ENCODE measurements at places on chromosomes 1 and 21. TPM values are rescaled to one million over a fixed set of nuclear protein-coding genes. Genes with fewer than 3 reads are reported as not detected.

The IGSF3 gene
- 23.9 TPM for total RNA-seq

The CDK18 gene
- total RNA-seq, result 58.1 TPM

The FMO1 gene
- not detected for total RNA-seq

The CRYBG2 gene
- total RNA-seq, result 10.3 TPM

The MXRA8 gene
- 29.2 TPM for total RNA-seq

The OLFML2B gene
- total RNA-seq, result 0.75 TPM

The TSPAN2 gene
- 10.7 TPM for total RNA-seq

The GJA4 gene
- 6.9 TPM for total RNA-seq

- H3K4me1 ChIP-seq, result no peaks in the 10 kb centered on the region
- no peaks in the 10 kb centered on the region for H3K36me3 ChIP-seq
Observed at GRCh38 chr1:184973272-184974055, 844 bp downstream of the NIBAN1 start.

DNA sequence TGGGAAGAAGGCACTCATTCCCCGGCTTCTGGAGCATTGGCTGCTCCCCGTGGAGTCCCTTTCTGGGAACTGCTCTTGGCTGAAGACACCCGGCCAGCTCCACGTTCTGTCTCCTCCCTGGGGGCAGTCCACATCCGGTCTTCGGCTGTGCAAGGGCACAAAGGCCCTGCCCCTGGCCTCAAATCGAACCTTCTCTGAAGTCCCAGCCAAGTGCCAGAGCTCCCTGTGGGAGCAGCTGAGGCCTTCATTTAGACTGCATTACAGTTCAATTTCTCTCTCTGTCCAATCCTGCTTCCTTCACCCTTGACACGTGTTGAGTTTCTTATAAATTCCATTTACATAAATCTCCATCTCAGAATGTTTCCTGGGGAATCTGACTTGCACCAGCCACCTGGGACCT lies 132.9 kb upstream of the POU3F1 start:
- no peak for DNase-seq
- H3K36me3 ChIP-seq, result no peaks in the 10 kb centered on the region

GRCh38 chr1:175287377-175287776 lies 94.8 kb upstream of the KIAA0040 start:
- no peaks in the 10 kb centered on the region for H3K4me1 ChIP-seq
- H3K36me3 ChIP-seq, result no peaks in the 10 kb centered on the region
- H3K4me3 ChIP-seq, result no peak overlapping the region

DNA sequence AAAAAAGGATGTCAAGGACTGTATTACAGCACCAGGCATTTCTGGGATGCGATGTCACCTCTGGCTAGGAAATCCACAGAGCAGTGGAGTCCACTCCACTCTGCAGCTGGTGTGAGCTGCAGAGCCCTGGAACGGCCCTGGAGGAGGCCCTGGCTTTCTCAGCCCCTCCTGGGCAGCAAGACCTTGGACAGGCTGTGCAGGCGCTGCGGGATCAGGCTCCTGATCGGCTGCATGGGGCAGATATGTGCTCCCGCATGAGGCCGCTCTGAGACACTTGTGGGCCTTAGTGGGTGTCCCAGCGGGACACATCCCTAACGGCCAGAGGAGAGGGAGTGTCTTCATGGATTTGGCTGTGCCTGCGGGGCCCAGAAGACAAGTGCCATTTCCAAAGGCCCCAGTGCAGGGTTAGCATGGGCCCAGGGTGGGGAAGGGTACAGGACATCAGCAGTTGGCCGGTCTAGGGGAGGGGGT lies 6.2 kb downstream of the DNMT3L start:
- no peak overlapping the region for H3K27ac ChIP-seq
- H3K4me3 ChIP-seq, result no peak overlapping the region
- DNase-seq, result no peak
- H3K4me1 ChIP-seq, result no peaks in the 10 kb centered on the region
- H3K36me3 ChIP-seq, result no peaks in the 10 kb centered on the region
- no peaks in the 10 kb centered on the region for H3K27me3 ChIP-seq

- H3K27ac ChIP-seq, result no peak overlapping the region
- H3K4me3 ChIP-seq, result no peak overlapping the region
- DNase-seq, result no peak
- H3K36me3 ChIP-seq, result no peaks in the 10 kb centered on the region
Observed at GRCh38 chr1:22671999-22672398, 19.0 kb downstream of the C1QB start.

DNA sequence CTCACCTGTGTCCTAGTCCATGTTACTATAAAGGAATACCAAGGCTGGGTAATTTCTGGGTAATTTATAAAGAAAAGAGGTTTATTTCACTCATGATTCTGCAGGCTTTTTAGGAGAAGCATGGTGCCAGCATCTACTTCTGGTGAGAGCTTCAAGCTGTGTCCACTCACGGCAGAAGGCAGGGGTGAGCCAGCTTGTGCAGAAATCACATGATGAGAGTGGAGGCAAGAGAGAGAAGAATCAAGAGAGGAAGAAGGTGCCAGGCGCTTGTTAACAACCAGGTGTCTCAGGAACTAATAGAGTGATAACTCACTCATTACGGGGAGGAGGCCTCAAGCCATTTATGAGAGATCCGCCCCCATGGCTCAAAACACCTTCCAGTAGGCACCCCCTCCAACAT lies 67.5 kb upstream of the CD34 start:
- H3K4me1 ChIP-seq, result no peaks in the 10 kb centered on the region
- no peak overlapping the region for H3K27ac ChIP-seq
- H3K27me3 ChIP-seq, result peaks cover 26% of the 10 kb centered on the region

DNA sequence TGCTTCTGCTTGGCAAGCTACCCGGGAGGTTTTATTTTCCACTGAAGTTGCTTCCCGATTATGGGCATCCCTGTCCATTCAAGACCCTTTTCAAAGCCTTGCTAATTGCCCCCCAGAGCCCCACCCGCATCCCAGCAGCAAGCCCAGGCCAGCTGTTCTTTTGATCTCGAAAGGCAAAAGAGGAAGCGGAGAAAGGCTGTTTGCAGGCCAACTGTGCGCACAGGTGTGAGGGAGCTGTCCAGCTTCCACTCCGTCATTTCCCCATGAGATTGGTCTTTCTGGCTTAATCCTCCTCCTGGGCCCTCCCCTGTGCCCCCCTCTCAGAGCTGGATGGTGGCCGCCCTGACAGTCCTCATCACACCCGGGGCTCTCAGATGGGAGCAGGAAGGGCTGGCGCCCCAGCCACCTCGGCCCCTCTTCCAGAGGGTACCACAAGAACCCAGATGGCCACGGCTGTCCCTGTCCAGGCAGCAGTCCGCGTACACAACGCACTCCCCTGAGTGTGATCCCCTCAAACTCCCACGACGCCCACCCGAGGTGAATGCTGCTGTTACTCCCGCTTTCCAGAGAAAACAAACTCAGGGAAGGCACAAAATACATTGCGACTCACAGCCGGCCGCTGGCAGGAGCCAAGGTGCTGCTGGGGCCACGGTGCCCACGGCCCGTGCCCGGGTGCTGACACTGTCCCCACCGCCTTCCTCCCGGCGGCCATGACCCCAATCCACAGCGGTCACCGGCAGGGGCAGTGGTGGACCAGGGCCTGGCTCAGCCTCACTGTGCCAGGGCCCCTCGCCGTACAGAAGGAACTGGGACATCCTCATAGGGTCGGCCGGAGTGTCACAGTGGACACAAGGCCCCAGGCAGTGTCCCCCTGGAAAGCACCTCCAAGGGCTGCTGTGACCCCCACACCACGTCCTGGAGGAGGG lies 121.9 kb downstream of the CRYAA start:
- no peak overlapping the region for H3K27ac ChIP-seq
- H3K4me1 ChIP-seq, result no peaks in the 10 kb centered on the region
- H3K4me3 ChIP-seq, result no peak overlapping the region
- H3K27me3 ChIP-seq, result no peaks in the 10 kb centered on the region

DNA sequence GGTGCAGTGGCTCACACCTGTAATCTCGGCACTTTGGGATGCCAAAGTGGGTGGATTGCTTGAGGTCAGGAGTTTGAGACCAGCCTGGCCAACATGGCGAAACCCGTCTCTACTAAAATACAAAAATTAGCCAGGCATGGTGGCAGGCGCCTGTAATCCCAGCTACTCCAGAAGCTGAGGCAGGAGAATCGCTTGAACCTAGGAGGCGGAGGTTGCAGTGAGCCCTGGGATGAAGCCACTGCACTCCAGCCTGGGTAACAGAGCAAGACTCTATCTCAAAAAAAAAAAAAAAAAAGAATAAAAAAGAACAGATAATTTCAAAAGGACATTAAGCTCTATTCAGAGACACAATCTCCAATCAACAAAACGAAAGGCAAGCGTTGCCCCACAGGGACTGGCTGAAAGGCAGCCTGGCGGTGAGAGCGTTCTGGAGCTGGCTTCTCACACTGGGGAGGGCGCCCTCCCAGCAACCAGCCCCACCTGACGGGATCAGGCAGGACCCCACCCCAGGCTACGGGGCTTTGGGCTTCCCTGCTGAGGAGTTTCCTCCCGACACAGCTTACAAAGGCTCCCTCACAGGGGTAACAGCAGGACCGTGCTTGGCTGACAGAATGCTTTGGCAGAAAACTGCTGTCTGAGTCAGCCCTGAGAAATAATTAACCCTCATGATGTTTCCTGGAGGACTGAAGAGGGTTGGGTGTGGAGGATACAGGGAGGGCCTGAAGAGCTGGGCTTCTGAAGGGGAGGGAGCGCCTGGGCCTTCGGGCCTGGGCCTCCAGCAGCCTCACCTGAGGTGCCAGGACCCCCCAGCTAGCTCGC lies 31.1 kb upstream of the SRP9 start:
- DNase-seq, result peak; percentile 98
- H3K4me3 ChIP-seq, result no peak overlapping the region
- no peaks in the 10 kb centered on the region for H3K27me3 ChIP-seq
- H3K4me1 ChIP-seq, result peaks cover 14% of the 10 kb centered on the region
- no peak overlapping the region for H3K27ac ChIP-seq

DNA sequence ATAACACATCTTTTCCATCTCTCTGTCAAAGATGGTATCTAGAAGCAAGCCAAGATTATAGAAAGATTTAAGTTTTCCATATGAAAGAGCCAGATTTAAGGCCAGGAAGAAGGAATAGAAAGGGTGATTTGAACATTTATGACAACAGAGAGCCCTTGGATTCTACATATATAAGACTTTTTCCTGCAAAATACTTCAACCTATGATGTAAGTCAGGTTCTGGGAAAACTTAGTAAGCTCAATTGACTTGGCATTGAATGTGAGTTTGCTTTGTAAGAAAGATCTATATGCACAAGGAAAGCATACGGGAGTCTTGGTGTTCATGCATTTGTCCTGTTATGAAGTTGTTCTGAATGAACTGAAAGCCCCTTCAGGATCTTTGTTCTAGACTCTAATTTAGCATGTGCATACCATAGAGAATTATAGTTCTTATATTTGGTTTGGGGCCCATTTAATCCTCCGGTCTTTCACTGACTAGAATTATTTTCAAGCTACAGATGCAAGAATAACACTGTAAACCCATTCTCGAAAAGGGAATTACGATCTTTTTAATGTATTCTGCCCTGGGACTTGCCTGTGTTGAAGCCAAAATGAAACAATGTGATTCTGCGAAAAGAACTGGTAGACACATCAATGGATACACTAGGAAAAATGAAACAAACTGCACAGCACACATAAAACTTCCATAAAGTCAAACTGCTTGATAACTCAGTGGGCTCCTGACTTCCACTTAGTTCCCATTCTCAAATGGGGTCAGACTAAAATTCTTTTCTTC lies 152.8 kb downstream of the DISP1 start:
- DNase-seq, result no peak
- peaks cover 6% of the 10 kb centered on the region for H3K4me1 ChIP-seq
- no peak overlapping the region for H3K27ac ChIP-seq
- no peaks in the 10 kb centered on the region for H3K27me3 ChIP-seq

- no peak overlapping the region for H3K27ac ChIP-seq
- DNase-seq, result peak; percentile 87
- H3K36me3 ChIP-seq, result no peaks in the 10 kb centered on the region
- no peaks in the 10 kb centered on the region for H3K27me3 ChIP-seq
Observed at GRCh38 chr1:21534674-21535378, 25.6 kb downstream of the ALPL start.

DNA sequence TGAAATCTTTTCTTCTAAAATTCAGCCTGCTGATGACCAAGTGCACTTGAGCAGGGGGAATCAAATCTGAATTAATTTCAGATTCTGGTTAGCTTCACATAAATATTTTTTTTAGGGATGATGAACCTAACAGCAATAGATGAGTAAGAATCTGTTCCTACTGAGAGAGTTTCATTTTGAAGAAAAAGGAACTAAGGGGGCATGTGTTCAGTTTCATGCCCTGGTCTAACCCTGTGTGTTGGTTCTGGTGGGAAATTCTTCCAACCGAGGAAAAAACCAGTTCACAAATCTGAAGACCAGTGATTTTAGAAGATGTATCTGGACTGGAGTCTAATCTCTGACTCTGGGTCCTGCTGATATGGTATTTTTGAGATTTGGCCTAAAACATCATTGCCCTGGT lies 13.7 kb downstream of the SELL start:
- H3K4me1 ChIP-seq, result no peaks in the 10 kb centered on the region
- H3K27ac ChIP-seq, result no peak overlapping the region
- H3K4me3 ChIP-seq, result no peak overlapping the region
- DNase-seq, result no peak
- H3K36me3 ChIP-seq, result no peaks in the 10 kb centered on the region

DNA sequence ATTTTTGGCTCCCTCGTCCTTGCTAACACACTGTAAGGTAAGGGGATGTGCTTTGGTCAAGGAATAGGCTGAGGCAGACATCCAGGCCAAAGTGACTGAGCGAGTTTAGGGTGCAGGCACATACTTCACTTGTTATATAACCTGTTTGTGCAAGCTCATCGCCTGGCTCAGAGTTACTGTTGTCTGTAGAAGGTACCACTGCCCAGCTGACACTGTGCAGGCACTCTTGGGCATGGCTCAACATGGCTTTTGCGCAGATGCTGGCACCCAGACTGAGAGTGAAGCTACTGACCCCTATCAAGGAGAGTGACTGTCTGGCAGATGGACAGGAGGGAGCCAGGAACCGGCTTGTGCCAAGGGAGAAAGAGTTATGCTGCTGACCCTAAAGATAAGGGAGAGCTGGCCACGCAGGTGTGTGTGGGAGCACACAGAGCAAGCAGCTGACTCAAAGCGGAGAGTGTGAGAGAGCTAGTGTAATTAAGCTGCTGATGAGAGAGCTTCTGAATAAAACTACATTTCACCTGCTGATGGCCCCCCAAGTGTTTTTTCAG lies 307.3 kb upstream of the USP24 start:
- no peaks in the 10 kb centered on the region for H3K36me3 ChIP-seq
- no peaks in the 10 kb centered on the region for H3K4me1 ChIP-seq
- H3K27ac ChIP-seq, result no peak overlapping the region
- no peak for DNase-seq

Data from endodermal cell (in vitro differentiated cells).